ENCODE measurements at places on chromosomes 13 and 19.
A peak's percentile ranks its signal among the peaks of the same experiment; 100 is the strongest.

DNA sequence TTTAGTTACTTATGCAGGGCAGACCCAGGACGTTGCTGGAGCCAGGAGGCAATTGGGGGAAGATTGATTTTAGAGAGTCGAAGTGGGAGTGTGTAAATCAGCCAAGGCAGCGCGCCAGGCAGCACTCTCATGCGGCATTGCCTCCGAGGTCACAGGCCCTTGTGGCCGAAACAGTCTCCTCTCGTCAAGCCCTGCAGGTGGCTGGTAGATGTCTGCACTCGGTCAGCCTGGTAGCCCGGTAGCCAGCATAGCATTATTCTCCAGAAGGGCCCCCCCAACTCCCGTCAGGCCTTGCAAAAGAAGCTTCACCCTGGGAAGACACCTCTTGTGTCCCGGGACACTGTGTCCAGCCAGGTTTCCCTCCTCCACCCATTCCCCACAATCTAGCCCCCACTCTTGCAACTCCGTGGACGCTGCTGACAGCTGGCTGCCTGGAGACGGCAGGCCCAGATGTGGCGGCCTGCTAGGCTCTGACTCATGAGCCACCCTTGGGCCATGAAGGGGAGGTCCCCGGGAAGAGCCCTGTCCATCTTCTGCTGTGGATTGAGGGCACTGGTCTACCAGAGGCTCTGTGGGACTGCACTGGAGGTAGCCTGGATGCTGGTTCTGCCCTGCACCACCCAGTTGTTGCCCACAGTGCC lies 2.6 kb upstream of the PEPD start:
- no peak for DNase-seq

DNA sequence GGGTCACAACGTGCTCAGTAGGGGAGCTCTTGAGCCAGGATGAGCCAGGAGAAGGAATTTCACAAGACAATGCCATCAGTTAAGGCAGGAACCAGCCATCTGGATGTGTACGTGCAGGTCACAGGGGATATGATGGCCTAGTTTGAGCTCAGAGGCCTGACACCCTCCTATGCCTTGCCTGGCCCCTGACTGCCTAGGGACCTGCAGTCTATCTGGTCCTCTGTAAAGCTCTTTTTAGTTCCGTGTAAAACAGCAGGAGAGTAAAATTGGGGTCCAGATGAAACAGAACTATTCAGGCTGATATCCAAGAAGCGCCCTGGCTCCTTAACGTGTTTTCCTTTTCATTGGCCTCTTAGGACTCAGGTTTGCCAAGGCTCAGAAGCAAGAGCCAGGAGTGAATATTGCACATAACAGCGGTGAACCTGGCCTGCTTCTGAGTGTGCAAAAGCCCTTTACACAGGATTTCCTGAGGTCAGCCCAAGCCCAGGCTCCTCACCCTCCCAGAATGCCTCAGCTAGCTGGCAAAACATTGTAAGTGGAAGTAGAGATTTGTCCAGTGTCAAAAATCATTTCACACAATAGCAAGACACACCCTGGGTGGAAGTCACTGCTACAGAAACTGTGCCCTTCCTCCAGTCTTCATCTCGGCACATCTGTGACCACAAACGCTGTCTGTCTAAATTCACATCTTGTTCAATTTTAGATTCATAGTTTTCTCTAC lies 777.2 kb downstream of the UQCRFS1 start:
- DNase-seq, result no peak

GRCh38 chr13:74732736-74733385 lies 598.7 kb upstream of the KLF12 start:
- DNase-seq, result no peak

- no peak for DNase-seq
These were observed 7.1 kb downstream of the GPR108 start for GRCh38 chr19:6730153-6730804.

DNA sequence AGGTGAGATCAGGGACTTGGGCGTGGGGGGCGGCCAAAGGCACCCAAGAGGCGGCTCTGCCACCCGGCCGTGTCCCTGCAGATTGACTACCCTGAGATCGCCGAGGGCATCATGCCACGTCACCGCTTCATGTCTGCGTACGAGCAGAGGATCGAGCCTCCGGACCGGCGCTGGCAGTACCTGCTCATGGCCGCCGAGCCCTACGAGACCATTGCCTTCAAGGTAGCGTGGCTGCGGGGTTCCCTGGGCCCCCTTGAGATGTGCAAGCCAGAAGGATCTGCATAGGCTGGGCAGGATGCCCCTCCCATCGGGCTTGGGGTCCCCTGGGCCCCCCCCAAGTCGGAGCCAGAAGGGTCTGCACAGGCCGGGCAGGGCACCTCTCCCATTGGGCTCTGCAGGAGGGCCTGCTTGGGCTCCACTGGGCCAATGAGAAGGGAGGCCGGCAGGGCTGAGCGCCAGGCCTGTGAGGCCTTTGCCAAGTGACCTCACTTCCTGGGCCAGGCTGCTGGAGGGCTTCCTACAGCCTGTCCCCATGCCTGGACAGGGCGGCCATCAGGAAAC lies 2.2 kb upstream of the AMH start:
- DNase-seq, result no peak

GRCh38 chr19:18710996-18711751 lies 27.7 kb downstream of the CRTC1 start:
- no peak for DNase-seq

- DNase-seq, result no peak
These were observed 1.1 kb upstream of the GTF3A start for GRCh38 chr13:27423333-27423732.

DNA sequence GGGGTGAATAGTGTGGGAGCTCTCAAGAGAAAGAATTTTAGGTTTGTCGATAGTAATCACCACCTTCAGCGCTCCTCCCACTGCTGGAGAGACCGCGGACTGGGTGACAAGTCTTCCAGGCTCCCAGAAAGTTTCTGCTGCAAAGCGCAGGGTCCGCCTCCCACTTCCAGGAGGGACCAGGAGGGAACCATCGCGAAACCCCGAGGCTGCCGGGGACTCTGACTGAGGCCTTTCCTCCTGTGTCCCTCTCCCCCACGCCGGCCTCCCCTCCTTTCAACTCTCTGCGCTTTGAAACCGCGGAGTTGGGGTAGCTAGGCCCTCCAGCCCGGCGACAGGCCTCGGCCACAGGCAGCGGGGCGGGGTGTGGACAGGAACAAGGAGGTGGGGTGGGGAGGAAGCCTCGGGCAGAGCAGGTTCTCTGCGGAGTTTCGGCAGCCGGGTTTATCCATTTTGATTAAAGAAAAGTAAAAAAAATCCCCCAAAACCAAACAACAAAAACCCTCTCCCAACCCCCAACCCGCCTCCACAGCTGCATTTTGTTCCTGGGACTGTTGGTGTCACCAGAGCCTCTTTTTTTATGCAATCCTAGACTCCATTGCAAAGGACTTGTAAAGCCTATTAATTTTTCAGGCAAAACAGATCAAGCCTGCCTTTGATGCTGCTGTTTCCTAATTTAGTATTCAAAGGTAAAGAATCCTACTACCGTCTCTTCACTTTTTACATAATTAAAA lies 157.2 kb downstream of the TM9SF2 start:
- peak; percentile 81 for DNase-seq

DNA sequence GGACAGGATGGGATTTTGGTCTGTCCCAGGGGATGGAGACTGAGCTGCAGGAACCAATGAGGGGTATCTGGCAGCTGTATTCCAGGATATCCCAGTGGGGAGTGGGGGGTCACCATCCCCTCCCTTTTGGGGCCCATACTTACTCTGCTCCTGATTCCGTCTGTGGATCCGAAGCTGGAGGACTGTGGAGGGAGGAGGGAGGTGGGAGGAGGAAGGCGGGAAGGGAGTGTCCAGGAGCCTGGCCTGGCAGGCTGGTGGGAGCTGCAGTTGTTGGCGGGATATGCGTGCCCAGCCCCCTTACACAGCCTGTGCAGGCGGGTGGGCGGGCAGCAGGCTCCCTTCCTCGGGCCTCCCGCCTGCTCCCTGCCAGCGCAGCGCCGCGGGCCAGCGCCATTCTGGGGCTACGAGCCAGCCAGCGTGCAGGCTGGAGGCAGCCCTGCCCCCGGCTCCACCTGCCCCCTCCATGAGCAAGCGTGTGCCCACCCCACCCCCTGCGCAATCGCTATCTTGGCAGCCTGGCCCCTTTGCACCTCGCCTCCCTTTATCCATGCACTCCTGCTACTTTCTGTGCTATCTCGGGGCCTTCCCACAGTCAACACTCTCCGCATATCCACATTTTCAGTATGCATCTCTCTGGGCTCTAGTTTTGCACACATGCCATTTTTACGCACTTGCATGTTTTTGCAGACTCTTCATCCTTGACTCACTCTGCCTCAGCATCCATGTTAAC lies 2.8 kb downstream of the MAMSTR start:
- DNase-seq, result no peak

DNA sequence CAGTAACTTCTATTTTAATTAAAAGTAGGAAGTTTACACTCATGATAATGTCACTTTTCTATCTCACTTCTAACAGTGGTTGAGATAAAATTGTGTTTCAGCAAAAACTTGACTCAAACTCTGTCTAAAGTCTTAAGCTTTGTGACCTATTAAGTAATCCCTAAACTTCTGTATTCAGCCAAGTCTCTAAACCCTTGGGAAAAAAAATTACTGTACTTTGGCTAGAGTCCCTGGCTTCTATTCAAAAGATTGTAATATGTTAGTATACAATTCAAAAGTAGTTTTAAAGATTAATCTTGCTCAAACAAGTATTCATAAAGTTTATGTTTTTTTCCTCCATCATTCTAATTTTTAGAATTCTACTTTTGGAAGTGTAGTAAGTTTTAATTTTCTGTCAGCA lies 1248.8 kb downstream of the UQCRFS1 start:
- DNase-seq, result no peak

- DNase-seq, result no peak
These were observed 143.2 kb downstream of the POU4F1 start for GRCh38 chr13:78460176-78460575.

DNA sequence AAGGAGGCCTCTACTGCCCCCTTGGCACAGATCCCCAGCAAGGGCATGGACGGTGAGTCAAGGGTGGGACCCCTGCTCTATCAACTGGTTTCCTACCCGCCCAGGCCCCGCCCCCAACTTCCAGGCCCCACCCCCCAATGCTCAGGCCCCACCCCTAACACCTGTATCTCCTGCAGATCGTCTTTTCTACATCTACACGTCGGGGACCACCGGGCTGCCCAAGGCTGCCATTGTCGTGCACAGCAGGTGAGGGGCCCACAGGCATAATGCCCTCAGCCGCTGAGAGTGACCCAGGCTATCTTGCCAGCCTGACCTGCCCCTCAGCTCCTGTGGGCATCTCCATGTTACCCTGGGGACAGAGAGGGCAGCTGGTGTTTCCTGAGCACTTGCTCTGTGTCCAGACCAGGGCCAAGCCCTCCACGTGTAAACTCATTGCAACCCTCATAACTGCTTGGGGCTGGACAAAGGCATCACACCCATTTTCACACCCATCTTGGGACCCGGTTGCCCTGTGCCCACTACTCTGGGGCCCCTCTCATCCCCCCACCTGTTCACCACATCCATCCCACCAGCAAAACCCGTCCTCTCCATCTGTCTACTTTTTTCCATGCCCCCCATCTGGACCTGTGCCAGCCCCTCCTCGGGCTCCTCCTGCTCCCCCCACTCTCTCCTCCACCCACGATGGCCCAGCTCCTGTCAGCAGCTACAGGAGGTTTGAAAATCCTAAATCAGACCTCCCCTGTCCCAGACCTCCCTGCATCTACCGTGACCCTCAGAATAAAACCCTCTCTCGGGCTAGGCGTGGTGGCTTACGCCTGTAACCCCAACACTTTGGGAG lies 17.2 kb downstream of the SLC27A1 start:
- no peak for DNase-seq

DNA sequence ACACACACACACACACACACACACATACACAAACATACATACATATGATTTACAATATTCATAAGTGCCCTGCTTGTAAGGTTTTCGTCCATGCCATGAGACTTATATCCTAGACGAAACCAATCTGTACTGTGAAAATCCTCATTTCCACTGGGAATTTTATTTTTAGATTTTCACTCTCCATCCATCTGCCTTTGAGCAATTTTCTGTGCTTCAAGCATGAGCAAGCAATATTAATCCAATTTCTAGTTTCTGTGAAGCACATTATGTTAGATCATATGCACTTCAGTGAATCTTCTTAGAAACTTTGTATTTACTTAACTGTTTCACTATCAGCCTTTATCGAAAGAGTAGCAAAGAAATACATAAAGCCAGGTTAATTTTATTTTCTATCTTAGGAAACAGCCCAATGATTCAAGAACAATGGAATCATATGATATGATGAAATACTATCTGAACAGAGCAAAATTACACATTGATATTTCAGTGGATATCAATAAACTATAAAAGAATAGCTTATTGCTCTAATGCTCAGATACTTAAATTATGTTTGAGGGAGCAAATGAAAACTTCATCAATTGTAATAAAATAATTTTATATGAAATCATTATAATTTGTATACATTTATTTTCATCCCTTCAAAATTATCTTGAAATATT lies 1100.7 kb upstream of the MIR17HG start:
- DNase-seq, result no peak

DNA sequence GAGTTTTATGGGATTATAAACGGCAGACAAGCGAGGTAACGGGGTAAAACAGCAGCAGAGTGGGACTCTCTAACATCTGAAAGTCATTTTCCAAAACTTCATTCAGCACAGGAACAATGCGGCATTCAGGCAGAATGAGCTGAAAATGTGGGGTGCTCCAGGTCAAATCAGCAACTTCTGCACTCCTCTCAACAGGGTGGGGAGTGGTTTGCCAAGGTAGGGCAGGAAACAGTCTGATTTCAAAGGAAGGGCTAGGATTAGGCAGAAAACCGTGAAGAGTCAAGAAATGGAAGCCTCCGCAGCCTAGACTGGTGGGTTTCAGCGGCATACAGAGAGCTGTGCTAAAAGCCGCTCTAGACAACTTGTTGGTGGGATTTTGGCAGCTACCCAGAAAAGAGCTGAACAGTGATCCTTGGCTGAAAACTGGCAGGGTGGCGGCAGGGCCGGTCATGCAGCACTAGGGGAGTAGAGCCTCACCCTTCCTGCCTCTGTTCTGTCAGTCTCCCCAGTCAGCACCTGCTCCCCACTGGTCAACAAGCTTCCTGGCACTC lies 154.2 kb upstream of the KLF12 start:
- no peak for DNase-seq

All from renal pelvis (tissue), 12 donors.